Stimulated activated CD4-positive, alpha-beta T cell treated with anti-CD3 and anti-CD28 coated beads, TNF-alpha, amount 100 ng/mL, for 24 hours (primary cell): ENCODE measurements at places on chromosomes 6 and 20.

- DNase-seq = no peak
These were observed 105.8 kb downstream of the JAG1 start for GRCh38 chr20:10568032-10568431.

- no peak for DNase-seq
These were observed 69.3 kb upstream of the SUPT3H start for GRCh38 chr6:45447005-45447404.

- DNase-seq = no peak
These were observed 37.1 kb upstream of the EZR start for GRCh38 chr6:158856261-158856660.

- DNase-seq = no peak
These were observed 11.7 kb downstream of the UST start for GRCh38 chr6:148758492-148758891.

GRCh38 chr6:154548130-154548830 lies 37.8 kb upstream of the CNKSR3 start:
- DNase-seq = no peak
